ENCODE measurements at places on chromosomes 2 and 18. TPM values are rescaled to one million over a fixed set of nuclear protein-coding genes. Genes with fewer than 3 reads are reported as not detected.

Gene RAD51AP2
- not detected for total RNA-seq

Gene SERPINB2
- not detected for total RNA-seq

Gene QPCT
- 21.3 TPM for total RNA-seq

Gene PLGLB2
- not detected for total RNA-seq

Gene UGT1A3
- total RNA-seq, result not detected

Gene NEU4
- total RNA-seq, result not detected

Gene HMSD
- 0.86 TPM for total RNA-seq

Gene EGR4
- not detected for total RNA-seq

Gene RAB27B
- total RNA-seq, result 34.6 TPM

Gene R3HDM1
- total RNA-seq, result 13.3 TPM

Gene DBI
- total RNA-seq, result 245 TPM

Gene SCN1A
- total RNA-seq, result not detected

Gene PARD6G
- 0.71 TPM for total RNA-seq

Gene LOXHD1
- not detected for total RNA-seq

Gene COL6A3
- total RNA-seq, result 1,153 TPM

Gene CAPN14
- total RNA-seq, result under 0.01 TPM

Gene MAT2A
- 59.4 TPM for total RNA-seq

Gene GRHL1
- under 0.01 TPM for total RNA-seq

Gene KCNG3
- total RNA-seq, result not detected

Gene GPR45
- total RNA-seq, result not detected

Gene NXPH2
- total RNA-seq, result not detected

Gene POMC
- 4.3 TPM for total RNA-seq

Gene ANKRD29
- total RNA-seq, result 2.3 TPM

Gene STK11IP
- 13.0 TPM for total RNA-seq

Gene SLC4A5
- total RNA-seq, result not detected

Gene IL36RN
- not detected for total RNA-seq

Gene CFC1
- not detected for total RNA-seq
